ENCODE measurements at places on chromosomes 7 and 10.
A peak's percentile ranks its signal among the peaks of the same experiment; 100 is the strongest.

DNA sequence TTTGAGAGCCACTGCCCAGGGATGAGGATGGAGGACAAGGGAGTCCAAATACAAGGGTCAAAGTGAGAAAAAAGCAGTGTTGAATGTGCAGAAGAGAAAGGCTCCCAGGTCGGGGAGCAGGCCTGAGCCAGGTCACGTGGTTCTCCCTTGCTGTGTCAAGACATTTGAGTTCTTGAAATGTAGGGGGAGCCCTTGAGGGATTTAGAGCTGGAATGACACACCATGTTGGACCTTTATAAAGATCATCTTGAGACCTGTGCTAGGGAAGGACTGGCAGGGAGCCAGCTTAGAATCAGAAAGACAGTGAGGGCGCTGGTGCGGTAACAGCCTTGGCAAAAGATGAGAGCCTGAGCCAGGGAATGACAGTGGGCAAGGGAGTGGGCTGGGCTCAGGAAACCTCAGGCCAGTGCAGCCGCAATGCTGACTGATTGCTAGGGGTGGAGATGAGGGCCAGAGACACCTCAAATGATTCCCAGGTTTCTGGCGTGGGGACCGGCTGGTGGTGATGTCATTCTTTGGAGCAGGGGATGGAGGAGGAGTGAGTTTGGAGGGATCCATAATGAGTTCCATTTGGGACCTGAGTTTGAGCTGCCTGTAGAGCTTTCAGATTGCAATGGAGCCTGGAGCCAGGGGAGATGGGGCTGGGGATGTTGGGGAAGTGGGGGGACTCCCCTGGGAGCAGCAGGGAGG lies 120.1 kb downstream of the PTPN20 start:
- peaks cover 20% of the 10 kb centered on the region for H3K4me1 ChIP-seq
- no peak overlapping the region for H3K27ac ChIP-seq
- no peaks in the 10 kb centered on the region for H3K36me3 ChIP-seq
- DNase-seq = no peak
- no peak overlapping the region for H3K4me3 ChIP-seq

DNA sequence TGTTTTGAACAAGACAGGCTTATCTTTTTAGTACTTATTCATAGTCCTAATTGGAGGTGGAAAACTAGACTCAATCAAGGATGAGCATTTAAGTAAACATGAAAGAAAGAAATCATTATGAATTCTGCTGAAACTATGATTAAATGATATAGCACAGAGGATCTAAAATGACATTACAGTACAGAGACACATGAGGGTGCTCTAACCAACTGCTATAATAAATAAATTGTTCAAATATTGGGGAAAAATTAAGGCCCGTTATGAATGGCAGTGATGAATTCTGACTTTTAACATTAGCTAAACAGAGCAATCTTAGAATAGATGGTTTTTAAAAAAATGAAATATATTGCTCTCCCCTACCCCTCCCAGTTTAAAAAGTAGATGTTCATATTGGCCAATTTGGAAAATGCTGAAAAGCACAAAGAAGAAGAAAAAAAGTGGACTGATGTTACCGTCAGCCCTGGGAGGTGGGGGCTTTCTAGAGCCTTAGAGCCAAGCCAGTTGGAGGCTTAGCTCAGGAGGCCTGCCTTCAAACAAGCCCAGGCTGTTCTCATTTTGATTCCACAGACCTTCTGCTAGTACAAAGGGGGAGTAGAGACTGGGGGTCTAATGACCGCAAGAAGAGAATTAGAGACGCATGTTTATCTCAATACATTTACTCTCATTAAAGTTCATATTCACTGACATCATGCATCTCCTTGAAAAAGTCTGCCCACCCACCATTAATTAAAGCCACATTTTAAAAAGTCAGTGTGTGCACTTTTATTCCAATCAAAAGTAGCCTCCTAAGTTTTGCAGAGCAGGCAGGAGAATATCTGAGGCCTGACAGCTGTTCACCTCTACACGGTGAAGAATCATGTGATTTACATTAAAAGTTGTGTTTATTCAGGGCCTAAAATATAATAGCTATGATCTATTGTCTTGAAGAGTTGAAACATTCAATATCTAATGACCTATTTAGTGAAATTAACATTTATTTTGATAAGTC lies 10.0 kb downstream of the WNT2 start:
- DNase-seq = no peak
- H3K36me3 ChIP-seq = no peaks in the 10 kb centered on the region
- no peak overlapping the region for H3K27ac ChIP-seq
- H3K4me1 ChIP-seq = no peaks in the 10 kb centered on the region
- H3K27me3 ChIP-seq = no peaks in the 10 kb centered on the region

GRCh38 chr7:11394438-11394837 lies 420.8 kb downstream of the PHF14 start:
- H3K27me3 ChIP-seq = no peaks in the 10 kb centered on the region
- H3K36me3 ChIP-seq = peaks cover 14% of the 10 kb centered on the region

- H3K36me3 ChIP-seq = no peaks in the 10 kb centered on the region
- no peaks in the 10 kb centered on the region for H3K27me3 ChIP-seq
- no peak for DNase-seq
- no peak overlapping the region for H3K4me3 ChIP-seq
- no peak overlapping the region for H3K27ac ChIP-seq
Observed at GRCh38 chr10:88060762-88061161, 197.3 kb downstream of the PTEN start.

GRCh38 chr7:107836237-107837144 lies 33.5 kb upstream of the SLC26A3 start:
- no peak overlapping the region for H3K4me3 ChIP-seq
- no peaks in the 10 kb centered on the region for H3K4me1 ChIP-seq
- no peaks in the 10 kb centered on the region for H3K27me3 ChIP-seq
- no peak overlapping the region for H3K27ac ChIP-seq
- H3K36me3 ChIP-seq = no peaks in the 10 kb centered on the region

DNA sequence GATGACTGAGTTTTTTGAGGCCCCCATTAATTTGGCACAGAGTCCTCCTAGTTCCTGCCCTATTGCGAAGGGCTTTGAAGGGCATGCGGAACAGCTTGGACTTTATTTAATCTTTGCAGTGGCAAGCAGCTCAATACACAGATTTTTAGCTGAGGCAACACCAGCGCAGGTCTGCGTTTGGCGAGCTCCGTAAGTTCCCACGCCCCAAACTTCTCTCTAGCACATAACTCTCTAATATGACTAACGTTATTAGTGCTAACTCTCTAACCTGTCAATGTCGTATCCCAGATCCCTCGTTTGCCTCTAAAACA lies 366 bp upstream of the TAF3 start:
- peaks cover 8% of the 10 kb centered on the region for H3K27me3 ChIP-seq
- H3K27ac ChIP-seq = no peak overlapping the region
- no peak for DNase-seq
- peak overlapping the region; percentile 93 for H3K4me3 ChIP-seq
- H3K4me1 ChIP-seq = peaks cover 11% of the 10 kb centered on the region

- H3K27ac ChIP-seq = no peak overlapping the region
- no peaks in the 10 kb centered on the region for H3K36me3 ChIP-seq
- peaks cover 13% of the 10 kb centered on the region for H3K4me1 ChIP-seq
- H3K4me3 ChIP-seq = no peak overlapping the region
Observed at GRCh38 chr7:472640-472957, 47.0 kb downstream of the PDGFA start.

DNA sequence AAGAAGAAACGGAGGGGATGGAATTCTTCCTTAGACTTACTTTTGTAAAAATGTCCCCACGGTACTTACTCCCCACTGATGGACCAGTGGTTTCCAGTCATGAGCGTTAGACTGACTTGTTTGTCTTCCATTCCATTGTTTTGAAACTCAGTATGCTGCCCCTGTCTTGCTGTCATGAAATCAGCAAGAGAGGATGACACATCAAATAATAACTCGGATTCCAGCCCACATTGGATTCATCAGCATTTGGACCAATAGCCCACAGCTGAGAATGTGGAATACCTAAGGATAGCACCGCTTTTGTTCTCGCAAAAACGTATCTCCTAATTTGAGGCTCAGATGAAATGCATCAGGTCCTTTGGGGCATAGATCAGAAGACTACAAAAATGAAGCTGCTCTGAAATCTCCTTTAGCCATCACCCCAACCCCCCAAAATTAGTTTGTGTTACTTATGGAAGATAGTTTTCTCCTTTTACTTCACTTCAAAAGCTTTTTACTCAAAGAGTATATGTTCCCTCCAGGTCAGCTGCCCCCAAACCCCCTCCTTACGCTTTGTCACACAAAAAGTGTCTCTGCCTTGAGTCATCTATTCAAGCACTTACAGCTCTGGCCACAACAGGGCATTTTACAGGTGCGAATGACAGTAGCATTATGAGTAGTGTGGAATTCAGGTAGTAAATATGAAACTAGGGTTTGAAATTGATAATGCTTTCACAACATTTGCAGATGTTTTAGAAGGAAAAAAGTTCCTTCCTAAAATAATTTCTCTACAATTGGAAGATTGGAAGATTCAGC lies 158.7 kb upstream of the LANCL2 start:
- H3K4me1 ChIP-seq = peaks cover 4% of the 10 kb centered on the region
- no peak overlapping the region for H3K27ac ChIP-seq
- H3K27me3 ChIP-seq = no peaks in the 10 kb centered on the region
- peaks cover 27% of the 10 kb centered on the region for H3K36me3 ChIP-seq
- DNase-seq = no peak

DNA sequence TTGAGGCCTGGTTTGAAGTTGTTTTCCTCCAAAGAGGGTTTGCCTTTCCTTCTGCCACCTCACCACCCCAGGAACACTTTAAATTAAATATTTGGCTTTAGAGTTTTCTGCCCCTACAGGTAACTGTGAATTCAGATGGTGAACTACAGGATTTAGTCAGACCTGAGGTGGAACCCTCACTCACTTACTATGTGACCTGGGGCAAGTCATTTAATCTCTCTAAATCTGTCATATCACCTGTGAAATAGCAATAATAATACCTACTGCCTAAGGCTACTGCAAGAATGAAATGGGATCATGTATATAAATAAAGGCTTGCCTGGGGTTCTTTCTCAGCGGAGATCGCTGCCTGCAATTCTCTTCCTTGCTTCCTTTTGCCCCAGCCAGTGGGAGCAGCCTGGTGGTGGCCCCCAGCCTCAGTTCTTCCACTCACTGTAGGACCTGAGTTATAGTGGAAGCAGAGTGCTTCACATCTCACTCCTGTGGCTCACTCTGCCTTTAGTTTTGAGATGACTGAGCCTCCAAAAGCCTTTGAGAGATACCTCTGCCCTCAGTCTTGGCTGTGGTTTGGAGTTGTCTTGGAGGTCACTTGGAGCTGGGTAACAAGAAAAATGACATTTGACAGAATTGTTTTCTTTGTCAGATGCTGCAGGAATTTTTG lies 6.1 kb upstream of the ANKRD2 start:
- H3K27ac ChIP-seq = no peak overlapping the region
- peaks cover 12% of the 10 kb centered on the region for H3K4me1 ChIP-seq
- peaks cover 27% of the 10 kb centered on the region for H3K36me3 ChIP-seq
- no peak overlapping the region for H3K4me3 ChIP-seq
- DNase-seq = no peak

DNA sequence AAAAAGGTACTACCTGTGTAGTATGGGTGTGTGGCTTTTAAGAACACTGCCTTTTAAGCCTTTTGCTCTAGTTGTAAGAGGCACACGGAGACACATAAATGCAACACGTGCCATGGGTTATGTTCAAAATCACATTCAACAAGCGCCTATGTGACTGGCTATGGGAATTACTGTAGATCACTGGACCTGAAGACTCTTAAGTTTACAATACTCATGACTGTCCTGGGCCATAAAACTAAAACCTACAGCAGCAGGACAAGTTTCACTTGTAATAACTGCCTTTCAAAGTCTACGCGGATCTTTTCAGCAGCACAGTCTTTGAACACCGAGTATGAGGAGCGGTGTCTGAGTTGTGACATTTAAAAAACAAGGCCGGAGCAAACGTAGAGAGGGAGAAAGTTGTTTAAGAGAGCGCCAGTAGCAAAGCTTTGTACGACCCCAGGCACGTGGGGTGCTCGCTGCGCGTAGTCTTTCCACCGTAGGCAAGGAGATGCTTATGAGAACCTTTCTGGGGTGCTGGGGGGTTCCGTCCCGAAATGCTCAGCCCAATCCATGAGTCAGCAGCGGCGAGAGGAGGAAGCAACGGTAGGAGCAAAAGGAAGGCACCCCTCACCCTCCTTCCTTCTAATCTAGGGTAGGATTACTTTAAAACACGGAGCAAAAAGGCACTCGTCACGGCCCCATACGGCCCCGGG lies 662 bp downstream of the DNAJC2 start:
- H3K4me3 ChIP-seq = peak overlapping the region; percentile 87
- H3K4me1 ChIP-seq = peaks cover 9% of the 10 kb centered on the region
- H3K27ac ChIP-seq = peak overlapping the region; percentile 78
- H3K27me3 ChIP-seq = no peaks in the 10 kb centered on the region
- peak; percentile 33 for DNase-seq

DNA sequence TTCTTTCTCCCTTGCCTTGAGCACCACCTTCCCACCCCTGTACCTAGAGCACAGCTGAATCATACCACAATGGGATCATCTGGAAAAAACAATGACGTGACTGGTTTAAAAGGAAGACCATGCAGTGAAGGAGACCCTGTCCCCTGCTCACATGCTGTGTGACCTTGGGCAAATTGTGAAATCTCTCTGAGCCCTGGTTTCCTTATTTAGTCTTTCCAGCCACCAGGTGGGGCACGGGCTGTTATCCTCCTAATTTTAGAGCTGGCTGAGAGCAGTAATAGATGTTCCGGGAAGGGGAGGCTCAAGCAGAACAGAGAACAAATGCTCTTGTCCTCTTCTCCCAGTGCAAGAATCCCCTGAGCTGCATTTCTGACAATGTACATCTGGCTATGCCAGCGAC lies 198.3 kb downstream of the RPS24 start:
- peaks cover 5% of the 10 kb centered on the region for H3K4me1 ChIP-seq
- no peak overlapping the region for H3K4me3 ChIP-seq
- peaks cover 5% of the 10 kb centered on the region for H3K36me3 ChIP-seq
- no peak overlapping the region for H3K27ac ChIP-seq
- H3K27me3 ChIP-seq = no peaks in the 10 kb centered on the region
- DNase-seq = no peak

DNA sequence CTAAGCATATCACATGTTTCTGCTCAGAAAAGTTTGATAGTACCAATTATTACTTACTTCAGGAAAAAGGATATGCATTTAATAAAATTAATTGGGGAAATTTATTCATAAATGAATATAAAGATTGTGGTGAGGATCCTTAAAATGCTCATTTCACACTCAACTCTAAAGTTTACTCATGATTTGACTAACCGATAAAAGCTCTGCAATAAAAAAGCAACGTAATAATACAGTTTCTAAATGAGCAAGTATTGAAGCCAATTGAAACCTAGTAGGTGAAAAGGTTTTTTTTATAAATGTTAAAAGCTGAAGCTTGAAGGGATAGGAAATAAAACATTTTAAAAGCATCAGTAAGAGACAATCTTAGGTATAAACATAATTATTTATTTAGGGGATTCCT lies 308.3 kb upstream of the STEAP1 start:
- no peaks in the 10 kb centered on the region for H3K36me3 ChIP-seq
- no peak for DNase-seq
- H3K27me3 ChIP-seq = no peaks in the 10 kb centered on the region
- no peak overlapping the region for H3K27ac ChIP-seq
- H3K4me3 ChIP-seq = no peak overlapping the region

DNA sequence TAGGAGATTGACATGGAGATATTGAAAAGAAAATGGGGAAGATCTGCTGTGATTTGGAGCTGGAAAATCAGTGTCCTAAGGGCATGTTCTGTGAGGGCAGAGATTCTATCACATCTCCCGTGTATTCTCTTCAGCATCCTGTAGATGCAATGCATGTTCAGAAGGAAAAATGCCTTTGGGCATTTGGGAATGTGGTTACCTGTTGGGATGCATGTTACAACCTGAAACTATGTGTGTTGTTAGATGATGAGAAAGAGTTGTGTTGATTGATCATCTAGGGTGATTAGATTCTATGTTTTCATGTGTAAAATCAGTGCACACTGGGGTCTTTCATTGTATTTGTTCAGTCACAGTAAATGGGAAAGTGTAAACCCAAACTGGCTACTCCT lies 14.7 kb downstream of the CUZD1 start:
- no peak for DNase-seq
- H3K4me1 ChIP-seq = no peaks in the 10 kb centered on the region
